ENCODE measurements at places on chromosomes 2 and 18. TPM values are rescaled to one million over a fixed set of nuclear protein-coding genes. Genes with fewer than 3 reads are reported as not detected.
A peak's percentile ranks its signal among the peaks of the same experiment; 100 is the strongest.

GRCh38 chr2:106581755-106582147 lies 94.6 kb downstream of the CD8B2 start:
- DNase-seq = no peak

DNA sequence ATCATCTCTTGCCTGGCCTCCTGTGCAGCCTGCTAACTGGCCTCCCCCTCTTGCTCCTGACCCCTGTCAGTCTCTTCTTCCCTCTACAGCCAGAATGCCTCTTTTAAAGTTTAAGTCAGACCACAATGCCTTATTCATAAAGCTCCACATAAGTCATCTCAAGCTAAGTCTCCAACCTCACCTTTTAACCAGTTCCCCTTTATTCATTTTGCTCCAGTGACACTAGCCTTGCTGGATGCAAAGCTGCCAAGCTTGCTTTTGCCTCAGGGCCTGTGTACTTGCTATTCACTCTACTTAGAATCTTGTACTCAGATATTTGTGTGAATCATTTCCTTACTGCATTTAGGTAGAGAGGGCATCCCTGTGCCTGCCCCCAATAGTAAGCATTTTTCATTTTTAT lies 180.9 kb downstream of the PDE1A start:
- DNase-seq = no peak

GRCh38 chr2:163132850-163133249 lies 294.3 kb upstream of the KCNH7 start:
- DNase-seq = no peak

- DNase-seq = no peak
Observed at GRCh38 chr2:181667234-181667633, 10.3 kb upstream of the CERKL start.

GRCh38 chr2:96685577-96686459 lies 43.3 kb downstream of the FER1L5 start:
- DNase-seq = no peak

GRCh38 chr2:153416071-153416470 lies 62.5 kb downstream of the RPRM start:
- DNase-seq = no peak

DNA sequence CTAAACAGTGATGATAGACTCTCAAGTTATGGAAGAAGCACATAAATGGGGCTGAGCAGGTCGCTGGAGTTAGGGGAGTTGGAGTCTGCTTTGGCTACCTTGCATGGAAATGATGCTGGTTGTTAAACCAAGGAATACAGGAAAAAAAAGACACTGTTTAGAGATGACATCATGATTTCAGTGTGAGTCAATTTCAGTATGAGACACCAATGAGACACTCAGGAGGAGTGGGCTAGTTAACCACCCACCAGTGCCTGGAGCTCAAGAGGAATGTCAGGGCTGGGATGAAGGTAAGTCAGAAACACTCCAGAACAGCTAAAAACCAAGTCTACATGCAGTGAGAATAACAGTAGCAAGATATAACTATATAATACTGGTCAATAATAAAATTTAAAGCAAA lies 303.6 kb downstream of the SOX11 start:
- DNase-seq = peak; percentile 45

DNA sequence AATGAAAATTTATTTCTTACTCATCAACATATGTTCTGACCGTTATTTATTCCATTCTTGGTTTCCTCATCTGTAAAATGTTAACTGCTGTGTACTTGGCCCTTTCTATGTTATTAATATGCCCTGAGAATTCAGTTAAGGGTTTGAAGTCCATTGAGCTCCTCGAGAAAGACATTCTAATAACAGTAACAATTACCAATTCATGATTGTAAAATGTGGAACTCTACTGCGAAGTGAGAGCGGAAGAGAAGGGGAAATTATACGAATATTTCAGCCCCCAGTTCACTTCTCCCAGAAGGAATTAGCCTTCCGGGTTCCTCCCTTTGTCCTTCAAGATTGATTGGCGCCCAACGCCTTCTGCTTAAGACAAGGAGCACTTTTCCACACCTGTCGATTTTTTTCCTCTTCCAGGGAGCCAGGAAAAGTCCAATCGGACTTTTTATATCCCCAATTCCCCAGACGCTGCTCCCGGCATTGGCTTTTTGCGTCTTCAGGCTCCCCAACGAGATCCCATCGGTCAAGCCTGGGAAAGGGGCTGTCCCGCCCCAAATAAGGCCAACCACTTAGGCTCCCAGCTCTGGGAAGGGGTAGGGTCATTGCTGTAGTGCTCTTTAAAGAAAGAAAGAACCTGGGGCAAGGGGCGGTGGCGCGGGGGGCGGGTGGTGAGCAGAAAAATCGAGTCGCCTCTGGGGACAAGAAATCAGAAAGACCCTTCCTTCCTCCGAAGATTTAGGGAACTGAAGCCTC lies 1.6 kb downstream of the DSC2 start:
- DNase-seq = no peak

DNA sequence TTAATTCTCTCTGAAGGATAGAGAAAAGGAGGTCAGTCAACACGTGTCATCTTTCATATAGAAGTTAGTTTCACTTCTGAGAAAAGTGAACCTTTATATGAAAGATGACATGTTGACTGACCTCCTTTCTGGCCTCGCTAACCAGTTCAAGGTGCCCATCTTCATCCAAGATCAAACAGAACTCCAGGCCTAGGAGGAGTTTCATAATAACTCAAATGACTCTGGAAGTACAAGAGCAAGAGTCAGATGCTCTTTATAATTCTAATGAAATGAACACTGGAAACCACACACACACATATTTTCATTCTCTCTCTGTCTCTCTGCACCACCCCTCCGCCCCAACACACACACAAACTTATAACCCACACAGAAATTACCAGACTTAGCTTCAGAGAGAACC lies 16.3 kb downstream of the ANKRD44 start:
- no peak for DNase-seq

DNA sequence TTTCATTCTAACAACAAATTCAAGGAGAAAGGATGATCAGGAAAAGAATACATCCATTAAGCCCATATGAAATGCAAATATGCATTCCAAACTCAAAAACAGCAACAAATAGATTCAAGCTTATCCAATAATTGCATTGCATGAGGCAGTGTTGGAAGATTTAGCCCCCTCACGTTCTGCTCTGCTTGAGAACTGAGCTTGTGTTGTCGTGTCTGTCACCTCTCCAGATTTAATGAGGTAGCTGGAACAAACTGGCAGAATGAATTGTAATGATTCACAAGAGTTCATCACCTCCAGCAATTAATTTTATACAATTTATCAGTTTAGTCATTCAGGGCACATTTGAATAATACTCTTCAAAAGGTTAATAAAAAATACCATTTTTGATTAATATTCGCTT lies 54.8 kb downstream of the AP1S3 start:
- DNase-seq = no peak

GRCh38 chr2:223787358-223787757 lies 50.0 kb downstream of the AP1S3 start:
- DNase-seq = no peak

GRCh38 chr2:3805201-3805939 lies 102.0 kb downstream of the DCDC2C start:
- no peak for DNase-seq

DNA sequence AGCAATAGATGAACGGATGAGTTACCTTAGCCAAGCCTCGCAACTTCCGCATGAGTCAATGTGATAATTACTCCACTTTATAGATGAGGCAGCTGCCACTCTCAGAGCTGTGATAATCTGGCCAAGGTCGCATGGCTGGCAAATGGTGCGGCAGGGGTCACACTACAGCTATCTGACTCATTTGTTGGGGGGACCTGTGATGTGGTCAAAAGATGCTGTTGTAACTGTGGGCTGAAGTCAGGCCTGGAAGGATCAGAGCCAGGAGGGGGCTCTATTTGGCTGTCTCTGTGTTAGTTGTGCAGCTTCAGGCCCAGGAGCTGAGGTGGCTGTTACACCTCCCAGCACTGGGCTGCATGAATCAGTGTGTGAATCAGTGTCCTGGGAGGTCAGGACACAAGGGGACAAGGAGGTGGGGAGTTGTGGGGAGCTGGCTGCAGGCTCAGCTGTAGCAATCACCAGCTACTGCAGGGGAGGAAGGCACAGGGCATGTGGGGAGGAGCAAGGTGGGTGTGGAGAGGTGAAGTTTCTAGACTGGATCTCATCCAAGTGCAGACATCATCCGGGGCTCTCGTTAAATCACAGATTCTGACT lies 33.1 kb downstream of the NGEF start:
- DNase-seq = no peak

GRCh38 chr2:70646420-70646818 lies 92.8 kb upstream of the TGFA start:
- DNase-seq = no peak

DNA sequence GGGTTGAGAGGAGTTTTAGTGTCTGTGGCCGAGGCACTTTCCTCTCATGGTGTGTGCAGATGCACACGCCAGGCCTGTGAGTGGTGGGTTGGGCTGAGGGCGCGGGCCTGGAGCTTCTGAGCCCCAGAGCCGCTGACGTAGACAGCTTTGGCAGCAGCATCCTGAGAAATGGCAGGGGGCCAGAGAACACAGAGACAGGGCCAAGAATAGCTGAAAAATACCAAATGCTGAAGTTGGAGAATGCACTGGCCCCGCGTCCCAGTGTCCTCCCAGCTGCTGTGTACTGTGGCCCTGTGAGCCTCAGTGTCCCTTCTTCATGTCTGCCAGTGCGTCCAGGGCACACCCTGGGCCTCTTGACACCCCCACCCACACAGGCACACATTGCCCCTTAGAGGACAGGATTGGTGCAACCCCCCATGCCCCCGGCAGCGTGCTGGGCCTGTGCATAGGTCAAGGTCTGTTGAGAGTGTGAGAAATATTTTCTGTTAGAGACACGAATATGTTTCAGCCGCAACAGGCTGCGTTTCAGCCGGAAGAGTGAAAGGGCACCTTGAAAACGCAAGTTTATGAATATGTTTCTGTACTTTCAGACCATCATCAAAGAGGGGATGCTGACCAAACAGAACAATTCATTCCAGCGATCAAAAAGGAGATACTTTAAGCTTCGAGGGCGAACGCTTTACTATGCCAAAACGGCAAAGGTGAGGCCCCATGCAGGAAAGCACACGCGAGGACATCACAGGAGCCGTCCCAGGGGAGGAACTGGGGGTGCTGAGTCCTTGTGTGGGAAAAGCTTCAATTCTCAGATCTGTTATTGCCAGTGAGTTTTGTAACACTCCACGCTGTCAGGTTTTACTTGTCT lies 33.6 kb downstream of the DGKD start:
- peak; percentile 97 for DNase-seq

DNA sequence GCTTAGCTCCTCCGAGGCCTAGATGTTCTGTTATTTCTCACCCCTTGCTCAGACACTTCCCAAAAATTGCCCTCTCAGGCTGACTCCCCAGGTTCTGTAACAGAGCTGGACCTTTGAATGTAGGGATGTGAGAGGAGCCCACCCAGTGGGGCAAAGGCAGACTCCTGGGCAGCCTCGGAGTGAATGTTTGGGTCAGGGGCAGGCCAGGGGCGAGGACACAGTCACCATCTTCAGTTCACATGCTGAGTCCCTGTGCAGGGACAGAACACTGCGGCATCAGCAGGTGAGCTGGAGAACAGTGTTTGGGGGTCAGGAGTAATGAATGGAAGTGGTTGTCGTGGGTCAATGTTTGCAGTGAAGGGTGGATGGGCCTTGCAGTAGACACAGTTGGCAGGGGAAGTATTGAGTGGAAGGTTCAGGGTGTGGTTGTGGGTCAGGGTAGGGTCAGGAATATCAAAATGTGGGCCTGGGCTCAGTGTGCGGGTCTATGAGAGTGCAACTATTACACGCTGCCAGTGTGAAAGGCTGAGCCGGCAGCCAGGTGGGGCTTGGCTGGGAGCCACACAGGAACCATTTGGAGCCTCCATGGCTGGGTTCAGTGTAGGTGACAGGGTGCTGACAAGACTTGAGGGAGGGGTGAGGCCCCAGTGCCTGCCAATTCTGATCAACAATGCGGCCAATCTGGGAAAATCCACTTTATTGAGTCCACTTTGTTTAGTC lies 4.4 kb downstream of the IHH start:
- no peak for DNase-seq

DNA sequence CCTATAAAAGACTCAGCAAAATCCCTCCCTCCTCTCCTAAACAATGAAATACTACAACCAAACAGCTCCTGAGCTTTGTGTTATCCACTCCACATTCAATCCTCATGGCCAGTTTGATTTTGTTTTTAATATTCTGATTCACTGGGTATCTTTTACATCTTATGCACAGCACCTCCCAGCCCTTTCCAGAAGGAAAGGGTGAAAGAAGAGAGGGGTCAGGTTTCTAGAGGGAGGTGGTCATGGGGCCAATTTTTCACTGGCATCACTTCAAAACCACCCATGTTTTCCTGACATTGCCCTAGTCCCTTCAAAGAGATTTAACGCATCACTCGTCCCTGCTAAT lies 315.6 kb downstream of the LPIN1 start:
- no peak for DNase-seq

GRCh38 chr2:142286618-142287017 lies 155.8 kb upstream of the LRP1B start:
- no peak for DNase-seq

- no peak for DNase-seq
Observed at GRCh38 chr2:240166191-240166590, 25.7 kb upstream of the OTOS start.

DNA sequence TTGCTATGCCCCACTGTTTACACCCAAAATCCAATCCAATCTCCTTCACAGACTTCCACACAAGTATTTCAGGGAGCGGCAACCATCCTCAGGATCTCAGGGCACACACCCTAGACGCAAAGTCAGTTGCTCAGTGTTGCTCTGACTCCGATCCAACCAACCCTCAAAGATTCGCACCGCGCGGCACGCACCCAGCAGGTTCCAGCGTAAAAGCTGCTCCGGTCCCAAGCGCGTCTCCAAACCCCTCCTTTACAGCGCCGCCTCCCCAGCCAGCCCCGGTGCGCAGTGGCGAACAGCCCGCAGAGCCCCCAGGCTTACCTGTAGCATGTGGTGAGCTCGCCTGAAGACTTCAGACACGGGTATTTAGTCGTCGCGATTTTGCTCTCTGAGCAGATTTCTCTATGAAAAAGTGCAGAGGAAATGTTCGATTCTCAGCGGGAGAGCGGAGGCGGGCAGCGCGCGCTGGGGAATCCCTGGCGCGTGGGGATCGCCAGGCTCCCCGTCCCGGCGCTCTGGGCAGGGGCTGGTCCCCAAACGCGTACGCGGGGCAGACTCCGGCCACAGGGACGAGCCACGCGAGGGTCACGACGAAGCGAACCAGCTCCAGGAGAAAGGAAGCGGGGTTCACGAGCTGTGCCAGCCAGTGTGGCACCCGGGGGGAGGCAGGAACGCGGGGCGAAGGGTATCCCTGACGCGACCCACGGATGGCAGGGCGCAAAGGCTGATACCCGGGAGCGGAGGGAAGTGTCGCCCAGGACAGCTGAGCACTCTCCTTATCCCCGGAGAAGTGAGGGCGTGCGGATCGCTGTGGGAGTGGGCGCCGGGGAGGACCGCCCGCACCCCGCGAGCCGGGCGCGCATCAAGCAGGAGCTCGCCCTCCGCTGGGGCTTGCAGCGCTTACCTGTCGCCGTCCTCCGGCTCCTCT lies 650 bp downstream of the CCBE1 start:
- DNase-seq = no peak

GRCh38 chr18:78980777-78981380 lies 1.3 kb downstream of the SALL3 start:
- no peak for DNase-seq

Gene ADAM23
- total RNA-seq = 1.5 TPM

Gene ZSWIM2
- total RNA-seq = not detected

Gene SH2D6
- total RNA-seq = not detected

Gene HOXD12
- not detected for total RNA-seq

Gene UGT1A10
- total RNA-seq = not detected

Gene TMEM163
- total RNA-seq = 0.42 TPM

Gene LRP2
- not detected for total RNA-seq

Gene NYAP2
- total RNA-seq = 0.17 TPM

Gene OR6B2
- total RNA-seq = not detected

Gene LYG2
- not detected for total RNA-seq
